ENCODE measurements at places on chromosomes 1 and 21. TPM values are rescaled to one million over a fixed set of nuclear protein-coding genes. Genes with fewer than 3 reads are reported as not detected.

The UBXN10 gene
- 3.0 TPM for total RNA-seq

The PTPRC gene
- total RNA-seq, result not detected

The PBXIP1 gene
- 17.7 TPM for total RNA-seq

The ZNF683 gene
- not detected for total RNA-seq

The FRRS1 gene
- 31.0 TPM for total RNA-seq

The OR6K3 gene
- total RNA-seq, result not detected

The MAP7D1 gene
- total RNA-seq, result 299 TPM

The ALPL gene
- not detected for total RNA-seq

The PLCH2 gene
- 157 TPM for total RNA-seq

Measured in mammary epithelial cell (primary cell).